ENCODE measurements at places on chromosomes 4 and X.
A peak's percentile ranks its signal among the peaks of the same experiment; 100 is the strongest.

DNA sequence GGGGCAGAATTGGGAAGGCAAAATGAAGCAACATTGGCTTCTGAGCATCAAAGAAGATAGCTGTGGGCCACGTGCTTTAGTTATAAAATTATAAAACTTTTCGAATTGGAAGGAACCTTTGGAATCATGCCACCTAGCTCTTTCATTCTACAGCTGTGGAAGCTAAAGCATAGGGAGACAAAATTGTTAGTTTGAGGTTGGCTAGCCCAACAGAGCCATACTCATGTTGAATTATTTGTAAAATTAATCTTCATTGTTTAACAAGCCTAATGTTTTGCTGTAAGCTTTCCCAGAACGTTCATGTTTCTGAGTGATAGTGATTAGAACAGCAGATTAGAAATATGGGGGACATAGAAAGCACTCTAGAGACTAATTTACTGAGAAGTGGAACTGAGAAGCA, 35.9 kb downstream of the HHIP start:
- no peak for DNase-seq

DNA sequence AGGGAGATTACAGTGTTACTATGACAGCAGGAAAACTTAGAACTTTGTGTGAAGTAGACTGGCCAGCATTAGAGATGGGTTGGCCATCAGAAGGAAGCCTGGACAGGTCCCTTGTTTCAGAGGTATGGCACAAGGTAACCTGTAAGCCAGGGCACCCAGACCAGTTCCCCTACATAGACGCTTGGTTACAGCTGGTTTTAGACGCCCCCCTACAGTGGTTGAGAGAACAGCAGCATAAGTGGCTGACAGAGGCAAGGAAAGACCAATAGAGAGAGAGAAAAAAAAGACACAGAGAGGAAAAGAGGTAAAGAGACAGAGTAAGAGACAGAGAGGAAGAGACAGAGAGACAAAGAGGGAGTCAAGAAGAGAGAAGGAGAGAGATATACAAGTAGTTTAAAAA, 144.5 kb downstream of the GC start:
- DNase-seq: no peak

DNA sequence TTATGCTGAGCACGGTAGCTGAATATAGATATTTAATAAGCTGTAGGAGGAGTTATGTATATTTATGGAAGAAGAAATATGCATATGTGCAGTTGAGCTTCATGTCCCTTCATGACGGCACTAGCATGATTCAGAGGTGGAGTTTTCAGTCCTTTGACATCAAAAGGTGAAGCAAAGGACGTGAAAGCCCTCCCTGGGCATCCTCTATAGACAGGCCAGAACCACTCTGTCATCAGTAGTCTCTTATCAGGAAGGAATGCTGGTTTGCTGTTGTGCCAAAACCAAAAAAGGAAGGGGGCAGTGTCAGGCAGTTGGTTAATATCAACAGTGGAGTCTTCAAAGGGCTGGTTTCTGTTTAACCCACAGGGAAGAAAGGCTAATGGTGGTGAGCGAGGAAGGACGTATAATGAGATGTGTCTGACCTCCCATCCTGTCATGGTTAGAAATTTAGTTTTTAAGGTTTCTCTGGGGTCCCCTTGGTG, 23.5 kb upstream of the IL2 start:
- peak; percentile 56 for DNase-seq

DNA sequence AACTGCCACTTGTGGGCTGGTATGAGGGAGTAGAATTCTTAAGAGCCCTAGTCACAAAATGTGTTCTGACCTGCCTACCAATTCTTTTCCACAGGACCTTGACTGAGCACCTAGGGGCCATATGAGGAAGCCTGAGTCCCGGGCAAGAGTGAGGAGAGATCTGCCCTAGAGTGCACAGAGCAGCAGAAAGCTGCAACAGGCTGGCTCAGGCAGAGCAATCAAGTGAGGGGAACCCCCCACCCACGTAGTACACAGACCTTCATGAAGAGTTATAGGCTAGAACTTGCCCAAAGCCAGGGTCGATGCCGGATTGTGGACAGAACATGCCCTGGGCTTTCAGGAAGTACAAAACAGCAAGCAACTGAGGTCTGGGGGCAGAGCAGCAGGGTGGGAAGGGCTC, 117.0 kb downstream of the SPOCK3 start:
- DNase-seq: no peak

DNA sequence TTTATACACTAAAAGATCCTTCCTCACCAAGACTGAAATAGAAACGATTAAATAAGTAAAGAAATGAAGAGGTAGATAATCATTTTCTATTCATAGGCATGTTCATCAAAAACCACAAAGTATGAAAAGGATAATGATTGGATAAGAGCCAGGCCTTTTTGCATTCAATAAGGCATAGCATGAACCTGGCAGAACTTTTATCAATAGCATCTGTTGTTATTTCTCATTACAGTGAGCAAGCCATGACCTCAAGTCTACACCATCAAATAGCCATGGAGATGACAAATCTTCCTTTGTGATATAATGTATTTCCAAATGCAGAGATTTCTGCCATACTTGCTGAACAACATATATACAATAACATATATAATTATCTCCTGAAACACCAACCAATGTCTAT, 206.0 kb upstream of the SLC7A11 start:
- no peak for DNase-seq

- no peak for DNase-seq
Measured at GRCh38 chr4:6378493-6379445, 93.6 kb downstream of the PPP2R2C start.

DNA sequence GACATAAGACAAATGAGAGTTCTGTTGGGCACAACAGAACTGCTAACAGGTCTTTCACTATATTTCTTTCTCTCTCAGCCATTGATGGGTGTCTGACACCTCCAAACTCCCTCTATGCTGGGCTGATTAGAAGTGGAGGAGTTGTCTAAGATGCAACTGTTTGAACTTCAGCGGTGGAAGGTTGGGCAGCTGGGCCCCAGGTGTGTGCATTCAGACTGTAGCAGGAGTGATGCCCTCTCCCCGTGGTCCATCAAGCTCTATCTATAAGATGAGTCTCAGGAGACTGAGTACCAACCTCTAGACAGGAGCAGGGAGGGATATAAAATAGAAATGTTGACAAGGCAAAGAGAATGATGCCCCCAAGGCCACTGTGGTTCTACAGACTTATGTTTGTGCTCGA, 28.2 kb upstream of the CHRNA9 start:
- no peak for DNase-seq

DNA sequence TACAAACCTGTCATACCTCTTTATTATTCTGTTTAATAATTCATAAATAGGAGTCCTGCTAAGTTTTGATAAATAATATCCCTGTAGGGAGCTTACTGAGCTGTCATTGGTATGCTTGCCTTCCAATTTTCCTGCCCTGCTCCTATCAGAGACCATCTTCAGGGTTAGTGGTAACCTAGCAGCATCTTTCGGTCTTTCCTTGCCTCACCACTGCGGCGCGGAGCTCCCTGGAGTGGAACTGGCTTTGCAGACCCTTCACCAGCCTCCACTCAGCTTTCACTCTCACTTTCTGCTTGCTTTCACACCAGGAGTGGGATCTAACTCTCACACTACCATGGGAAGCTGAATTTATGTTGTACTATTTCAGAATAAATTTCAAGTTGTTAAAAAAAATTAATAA, 481.7 kb upstream of the ATOH1 start:
- DNase-seq: no peak
